ENCODE measurements at places on chromosomes 11 and 22.

GRCh38 chr11:135074397-135074998 lies 662.5 kb upstream of the B3GAT1 start:
- DNase-seq: no peak

DNA sequence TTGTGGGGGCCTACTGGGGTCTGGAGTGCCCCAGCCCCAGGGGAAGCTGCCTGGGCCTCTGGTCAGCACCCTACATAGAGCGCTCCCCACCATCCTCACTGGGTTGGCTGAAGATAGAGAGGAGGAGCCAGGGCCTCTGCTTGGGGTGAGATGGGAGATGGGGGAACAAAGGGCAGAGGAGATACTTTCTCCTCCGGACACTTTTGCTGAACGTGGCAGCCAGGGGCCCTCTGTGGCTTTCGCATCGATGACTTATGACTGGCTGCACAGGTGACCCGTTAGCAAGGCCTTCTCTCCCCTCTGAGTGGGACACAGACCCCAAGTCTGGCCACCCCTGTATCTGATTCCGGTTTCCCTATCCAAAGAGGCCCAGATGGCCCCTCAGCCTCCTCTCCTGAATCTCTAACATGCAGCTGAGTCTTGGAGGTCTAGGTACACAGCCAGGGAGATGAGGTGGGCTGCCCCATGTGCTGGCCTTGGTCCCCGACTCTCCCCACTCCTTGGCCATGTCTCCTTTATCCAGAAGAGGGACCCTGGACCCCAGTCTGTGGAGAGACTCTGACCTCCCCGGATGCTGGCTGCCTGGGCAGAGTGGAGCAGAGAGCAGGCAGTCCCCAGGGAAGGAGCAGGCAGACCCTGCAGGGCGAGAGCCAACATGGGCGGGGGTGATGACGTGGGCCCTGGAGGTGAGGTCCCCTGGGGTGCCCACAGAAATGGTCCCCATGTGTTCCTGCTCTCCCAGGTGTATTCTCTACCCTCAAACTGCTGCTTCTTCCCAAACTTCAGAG lies 59.3 kb upstream of the NECTIN1 start:
- no peak for DNase-seq

- no peak for DNase-seq
Observed at GRCh38 chr22:38948181-38948940, 9.0 kb upstream of the APOBEC3A start.

GRCh38 chr11:107821199-107821927 lies 37.2 kb downstream of the SLC35F2 start:
- no peak for DNase-seq

GRCh38 chr11:43573233-43573632 lies 107.3 kb upstream of the HSD17B12 start:
- DNase-seq: no peak

DNA sequence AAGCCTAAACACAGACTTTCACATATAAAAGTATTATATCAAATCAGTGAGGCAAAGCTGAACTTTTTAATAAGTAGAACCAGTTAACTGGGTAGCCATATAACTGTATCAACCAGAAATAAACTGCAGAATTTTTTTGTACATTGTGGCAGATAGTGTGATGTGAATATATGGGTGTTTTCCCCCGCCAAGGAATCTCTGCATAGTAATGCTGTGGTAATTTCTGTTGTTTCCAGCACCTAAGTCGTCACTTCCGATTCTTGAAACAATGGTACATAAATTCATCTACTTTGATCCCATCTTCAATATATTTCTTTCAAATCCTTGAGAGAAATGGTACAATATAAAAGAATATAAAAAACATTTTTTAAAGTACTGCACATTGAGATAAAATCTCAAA lies 39.6 kb downstream of the NARS2 start:
- DNase-seq: no peak

- DNase-seq: no peak
Observed at GRCh38 chr11:122977470-122978298, 4.0 kb downstream of the BSX start.

DNA sequence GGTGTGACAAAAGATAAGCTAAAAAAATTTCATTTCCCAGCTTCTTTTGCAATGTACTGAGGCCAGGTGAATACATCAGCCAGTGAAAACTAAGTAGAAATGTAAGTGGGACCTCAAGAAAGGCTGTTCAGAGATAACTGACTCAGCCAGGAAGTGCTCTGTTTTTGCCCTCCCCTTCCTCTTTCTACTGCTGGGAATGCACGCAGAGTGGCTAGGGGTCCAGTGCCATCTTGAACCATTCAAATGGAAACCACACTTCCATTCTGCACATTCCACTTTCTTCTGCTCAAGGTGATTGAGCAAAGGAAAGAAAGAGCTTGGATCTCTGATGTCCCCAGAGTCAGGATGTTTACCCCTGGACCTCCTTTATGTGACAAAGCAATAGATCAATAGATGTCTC lies 27.8 kb upstream of the LMO2 start:
- DNase-seq: no peak

- peak; percentile 92 for DNase-seq
Observed at GRCh38 chr11:29119707-29120618, 896.9 kb downstream of the KCNA4 start.

DNA sequence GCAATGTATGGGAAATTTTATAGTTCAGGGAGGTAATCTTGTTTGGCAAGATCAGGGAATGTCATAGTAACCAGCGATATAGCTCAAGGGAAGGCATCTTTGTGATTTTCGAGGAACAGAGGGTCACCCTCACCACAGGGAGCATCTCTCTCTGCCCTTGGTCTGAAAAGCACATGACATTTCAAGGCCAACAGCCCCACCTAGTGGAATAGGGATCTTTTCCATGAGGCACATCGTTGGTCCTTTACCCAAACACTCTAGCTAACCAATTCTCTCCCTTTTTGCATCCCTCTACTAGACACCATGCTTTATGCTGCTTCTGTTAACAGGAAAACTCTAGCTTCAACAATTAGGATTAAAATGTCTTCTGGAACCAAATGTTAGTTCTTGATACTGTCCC lies 179.0 kb downstream of the GRM5 start:
- DNase-seq: peak; percentile 20

GRCh38 chr11:87466223-87466622 lies 428.5 kb downstream of the TMEM135 start:
- no peak for DNase-seq

GRCh38 chr11:65793144-65793581 lies 6.3 kb downstream of the OVOL1 start:
- no peak for DNase-seq

DNA sequence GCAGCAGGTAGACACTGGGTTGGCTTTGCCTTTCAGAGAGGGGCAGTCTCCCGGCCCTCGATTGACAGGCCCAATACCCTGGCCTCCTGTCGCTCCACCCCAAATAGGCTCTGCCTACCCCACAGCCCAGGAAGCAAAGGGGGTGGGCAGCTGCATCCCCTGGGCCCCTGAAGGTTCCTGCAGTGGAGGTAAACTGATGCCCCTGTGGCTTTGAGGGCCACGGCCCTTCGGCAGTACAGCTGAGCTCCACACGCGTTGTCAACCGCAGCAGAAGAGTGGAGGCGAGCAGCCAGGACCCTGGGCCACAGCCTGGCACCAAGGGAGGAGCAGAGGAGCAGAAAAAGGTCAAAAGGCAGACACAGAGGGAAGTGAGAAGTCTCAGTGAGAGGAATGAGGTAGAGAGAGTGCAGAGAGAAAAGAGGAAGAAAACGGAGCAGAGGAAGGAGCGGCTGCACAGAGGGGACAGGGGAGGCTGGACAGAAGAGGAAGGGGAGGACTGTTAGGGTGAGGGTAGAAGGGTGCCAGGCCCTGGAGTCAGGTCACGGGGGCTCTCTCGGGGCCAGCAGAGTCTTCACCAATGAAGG lies 64.0 kb downstream of the SLC22A12 start:
- no peak for DNase-seq

- DNase-seq: peak; percentile 20
Observed at GRCh38 chr11:121890377-121890776, 225.6 kb downstream of the BLID start.

- DNase-seq: no peak
Observed at GRCh38 chr11:68145120-68145866, 24.1 kb upstream of the CHKA start.

DNA sequence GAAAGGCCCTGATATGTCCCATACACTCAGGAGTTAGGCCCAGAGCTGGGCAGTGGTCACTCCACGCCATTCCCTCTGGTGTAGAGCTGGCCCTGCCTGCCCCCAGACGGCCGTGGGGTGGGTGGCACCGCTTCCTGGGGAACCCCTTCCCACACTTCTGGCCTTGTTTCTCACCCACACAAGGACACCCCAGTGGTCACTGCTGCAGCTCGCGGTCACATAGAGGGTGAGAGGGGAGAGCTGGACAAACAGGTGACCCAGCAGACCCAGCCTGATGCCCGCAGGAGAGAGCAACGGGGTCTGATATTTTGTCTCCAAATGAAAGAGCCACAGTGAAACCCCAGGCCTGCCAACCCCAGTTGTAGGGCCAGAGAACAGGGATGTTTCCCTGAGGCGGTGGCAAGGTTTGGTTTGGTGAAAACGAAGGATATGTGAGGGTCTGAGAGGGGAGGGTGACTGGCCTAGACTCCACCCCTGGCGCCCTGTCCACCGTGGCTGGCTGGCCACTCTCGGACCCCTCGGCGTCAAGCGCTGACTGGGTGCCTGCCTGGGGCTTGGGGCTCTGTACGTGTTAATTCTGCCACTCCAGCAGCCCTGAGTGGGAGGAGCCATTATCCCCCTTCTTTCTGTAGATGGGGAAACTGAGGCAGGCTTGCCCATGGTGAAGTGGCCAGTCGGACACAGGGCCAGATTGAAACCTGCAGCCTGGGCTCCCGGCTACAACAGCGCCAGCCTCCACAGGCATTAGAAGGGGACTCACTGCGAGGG lies 71.0 kb upstream of the PPARA start:
- DNase-seq: no peak

DNA sequence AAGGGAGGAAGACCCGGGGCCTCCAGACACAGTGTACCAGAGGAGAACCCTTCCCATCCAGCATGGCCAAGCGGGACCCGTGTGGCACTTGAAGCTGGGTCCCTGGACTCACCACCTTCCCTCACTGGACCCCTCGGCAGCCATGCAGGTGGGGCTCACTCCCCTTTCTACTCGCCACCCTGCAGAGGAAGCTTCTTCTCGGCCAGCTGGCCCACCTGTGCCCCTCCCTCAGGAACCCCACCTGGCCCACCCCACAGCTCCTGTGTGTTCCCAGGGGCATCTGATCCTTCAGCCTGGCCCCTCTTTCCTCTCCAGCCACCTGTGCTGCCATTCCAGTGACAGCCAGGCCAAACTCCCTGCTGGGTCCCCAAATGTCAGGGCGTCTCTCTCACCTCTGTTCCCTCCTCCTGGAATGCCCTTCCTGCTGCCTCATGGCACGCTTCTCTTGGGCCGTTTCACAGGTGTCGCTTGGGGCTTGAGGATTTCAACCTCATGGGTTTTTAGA lies 38.0 kb downstream of the IGF2 start:
- DNase-seq: no peak

All from kidney glomerular epithelial cell (primary cell).